NCI-H1436 treated with DMSO at 0.1 percent for 48 hours (cell line): ENCODE measurements at places on chromosomes 2 and 18.

GRCh38 chr2:523698-524270, 153.4 kb downstream of the TMEM18 start:
- no peak for DNase-seq

GRCh38 chr2:140910683-140911082, 1220.1 kb downstream of the LRP1B start:
- no peak for DNase-seq

GRCh38 chr2:217249121-217250012, 389.5 kb upstream of the TNP1 start:
- peak; percentile 67 for DNase-seq

DNA sequence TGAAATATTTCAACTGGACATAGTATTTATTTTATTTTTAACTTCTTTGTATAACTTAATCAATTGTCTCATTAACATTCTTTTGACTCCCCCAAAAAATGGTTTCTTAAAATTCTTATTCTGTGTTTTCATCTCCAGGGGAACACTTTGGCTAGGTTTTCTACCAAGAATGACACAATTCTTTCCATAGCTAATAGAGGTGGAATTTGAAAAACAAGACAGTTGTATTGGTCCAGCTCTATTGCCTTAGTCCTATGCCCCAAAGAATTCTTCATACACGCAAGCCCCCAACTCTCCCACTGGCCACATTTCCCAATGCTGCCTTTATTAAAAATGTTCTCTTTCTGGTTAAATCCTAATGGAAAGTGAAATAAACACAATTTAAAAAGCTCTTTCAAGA, 104.7 kb upstream of the PKDCC start:
- no peak for DNase-seq

DNA sequence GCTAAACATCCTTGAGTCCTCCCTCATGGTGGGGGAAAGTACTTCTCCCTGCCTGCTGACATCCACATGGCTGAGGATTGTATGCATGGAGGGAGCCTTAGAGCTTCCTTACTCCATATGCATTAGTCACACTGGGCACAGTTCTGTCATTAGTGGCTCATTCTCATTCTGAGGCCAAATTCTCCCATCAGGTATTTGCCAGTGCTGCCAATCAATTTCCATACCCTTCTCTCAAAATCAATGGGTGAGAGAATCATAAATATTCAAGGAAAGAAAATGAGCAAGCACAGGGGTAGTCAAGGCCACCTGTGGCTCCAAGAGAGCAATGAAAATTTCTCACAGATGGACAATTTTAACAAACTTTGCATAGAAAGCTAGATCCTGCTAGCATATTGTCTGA, 422.6 kb upstream of the SETBP1 start:
- no peak for DNase-seq

- peak; percentile 70 for DNase-seq
These were observed 41.4 kb upstream of the RNU4ATAC start for GRCh38 chr2:121489284-121489683.

GRCh38 chr2:159497847-159498246, 118.5 kb downstream of the BAZ2B start:
- DNase-seq: peak; percentile 61

DNA sequence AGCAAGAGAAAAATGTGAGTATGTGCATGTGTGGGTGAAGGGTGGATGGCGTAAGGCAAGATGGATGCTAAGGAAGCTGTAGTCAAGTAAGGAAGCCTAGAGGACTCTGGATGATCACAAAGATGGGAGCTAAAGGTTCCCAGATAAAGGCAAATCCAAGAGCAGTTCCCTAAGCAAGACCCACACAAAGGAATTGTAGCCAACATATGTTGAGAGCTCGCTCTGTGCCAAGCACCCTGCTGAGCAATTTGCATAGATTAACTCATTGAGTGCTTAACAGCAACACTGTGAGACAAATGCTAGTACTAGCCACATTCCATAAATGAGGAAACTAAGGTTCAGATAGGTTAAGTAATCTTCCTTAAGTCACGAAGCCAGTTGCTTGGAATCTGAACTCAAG, 132.6 kb downstream of the C1D start:
- DNase-seq: no peak

GRCh38 chr2:216426166-216426777, 14.0 kb downstream of the SMARCAL1 start:
- no peak for DNase-seq

DNA sequence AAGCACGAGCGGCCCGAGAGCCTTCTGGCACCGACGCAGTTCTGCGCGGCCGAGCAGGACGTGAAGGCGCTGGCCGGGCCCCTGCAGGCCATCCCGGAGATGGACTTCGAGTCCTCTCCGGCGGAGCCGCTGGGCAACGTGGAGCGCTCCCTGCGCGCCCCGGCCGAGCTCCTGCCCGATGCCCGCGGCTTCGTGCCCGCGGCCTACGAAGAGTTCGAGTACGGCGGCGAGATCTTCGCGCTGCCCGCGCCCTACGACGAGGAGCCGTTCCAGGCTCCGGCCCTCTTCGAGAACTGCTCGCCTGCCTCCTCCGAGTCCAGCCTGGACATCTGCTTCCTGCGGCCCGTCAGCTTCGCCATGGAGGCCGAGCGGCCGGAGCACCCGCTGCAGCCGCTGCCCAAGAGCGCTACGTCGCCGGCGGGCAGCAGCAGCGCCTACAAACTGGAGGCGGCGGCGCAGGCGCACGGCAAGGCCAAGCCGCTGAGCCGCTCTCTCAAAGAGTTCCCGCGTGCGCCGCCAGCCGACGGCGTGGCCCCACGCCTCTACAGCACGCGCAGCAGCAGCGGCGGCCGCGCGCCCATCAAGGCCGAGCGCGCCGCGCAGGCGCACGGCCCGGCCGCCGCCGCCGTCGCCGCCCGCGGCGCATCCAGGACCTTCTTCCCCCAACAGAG, 70.4 kb downstream of the ARHGEF33 start:
- DNase-seq: no peak

DNA sequence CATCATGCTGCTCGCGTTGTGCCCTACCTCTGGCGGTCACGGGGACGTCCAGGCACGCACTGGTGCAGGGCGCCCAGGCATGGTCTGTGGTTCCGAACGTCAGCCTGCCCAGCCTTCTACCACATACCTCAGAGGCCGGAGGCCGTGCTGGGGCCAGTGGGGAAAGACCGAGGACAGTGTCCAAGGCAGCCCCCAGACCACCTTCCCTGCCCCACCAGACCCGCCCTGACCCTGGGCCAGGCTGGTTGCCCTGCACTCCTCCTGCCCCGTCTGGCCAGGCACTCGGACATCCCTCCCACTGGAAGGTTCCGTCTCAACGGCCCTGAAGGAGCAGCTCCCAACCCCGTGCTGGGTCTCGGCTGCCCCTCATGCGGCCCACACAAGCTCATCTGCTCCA, 32.8 kb downstream of the SLC66A2 start:
- DNase-seq: no peak

DNA sequence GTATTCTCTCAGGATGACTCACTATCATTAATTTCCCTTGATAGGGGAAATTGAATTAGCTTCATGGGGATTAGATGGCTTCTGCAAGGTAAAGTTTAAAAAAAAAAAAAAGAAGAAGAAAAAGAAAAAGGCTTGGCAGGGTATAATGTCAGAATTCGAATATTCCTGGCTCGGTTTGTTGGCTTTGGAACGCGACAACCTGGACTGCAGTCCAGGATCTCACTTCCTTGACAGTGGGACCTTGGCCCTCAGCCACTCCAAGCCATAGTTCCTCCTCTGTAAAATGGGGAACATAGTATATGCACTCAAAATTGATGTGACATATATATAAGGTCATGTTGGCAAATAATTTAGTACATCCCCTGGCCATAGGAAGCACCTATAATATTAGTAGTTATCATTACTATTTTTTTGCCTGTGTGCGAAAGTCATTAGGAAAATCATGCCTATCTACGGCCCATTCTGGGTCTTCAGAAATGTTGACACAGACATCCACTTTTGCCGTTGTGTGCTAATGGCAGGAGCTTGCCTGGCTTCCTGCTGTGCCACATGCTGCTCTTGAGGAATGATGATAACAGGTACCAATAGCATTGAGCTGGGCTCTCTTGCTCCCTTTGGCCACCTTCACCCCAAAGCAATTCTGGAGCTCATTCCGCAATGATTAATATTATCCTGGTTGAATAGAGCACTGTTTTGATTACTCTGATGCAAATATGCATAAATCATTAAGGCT, 97.9 kb downstream of the MTCL1 start:
- no peak for DNase-seq

GRCh38 chr2:221527776-221528309, 44.3 kb downstream of the EPHA4 start:
- DNase-seq: no peak

DNA sequence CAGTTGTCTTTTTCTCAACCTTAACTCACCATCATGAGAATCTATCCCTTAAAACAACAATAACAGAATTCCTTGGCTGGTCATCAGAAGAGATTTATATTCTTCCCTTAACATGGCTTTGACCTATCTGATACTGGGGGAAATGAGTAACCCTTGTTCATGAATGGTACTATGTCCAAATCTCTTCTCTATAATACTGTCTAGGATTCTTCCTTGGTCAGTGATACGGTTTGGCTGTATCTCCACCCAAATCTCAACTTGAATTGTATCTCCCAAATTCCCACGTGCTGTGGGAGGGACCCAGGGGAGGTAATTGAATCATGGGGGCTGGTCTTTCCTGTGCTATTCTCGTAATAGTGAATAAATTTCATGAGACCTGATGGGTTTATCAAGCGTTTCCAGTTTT, 282.0 kb upstream of the SIX2 start:
- DNase-seq: no peak

DNA sequence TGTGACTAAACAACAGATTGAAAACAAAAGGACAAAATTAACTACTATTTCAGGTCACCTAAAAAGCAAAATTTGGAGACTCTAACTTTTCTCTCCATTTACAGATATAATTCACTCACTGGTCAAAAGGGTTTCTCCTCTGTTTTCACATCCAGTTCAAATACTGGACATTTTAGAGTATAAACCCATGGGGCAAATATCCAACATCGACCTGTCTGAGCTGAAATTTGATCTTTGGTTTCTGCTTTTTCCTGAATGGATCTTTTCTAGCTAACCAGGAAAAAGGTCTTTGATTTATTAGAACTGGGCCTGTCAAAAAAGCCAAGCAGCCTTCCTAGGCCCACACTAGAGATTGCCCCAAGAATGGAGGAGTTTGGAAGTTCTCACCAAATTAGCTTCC, 69.3 kb upstream of the SATB2 start:
- no peak for DNase-seq

GRCh38 chr2:9703085-9703678, 72.4 kb upstream of the YWHAQ start:
- DNase-seq: no peak

- DNase-seq: no peak
These were observed 123.9 kb downstream of the ZFP36L2 start for GRCh38 chr2:43102366-43103092.

GRCh38 chr18:33870059-33870458, 292.0 kb downstream of the ASXL3 start:
- no peak for DNase-seq

DNA sequence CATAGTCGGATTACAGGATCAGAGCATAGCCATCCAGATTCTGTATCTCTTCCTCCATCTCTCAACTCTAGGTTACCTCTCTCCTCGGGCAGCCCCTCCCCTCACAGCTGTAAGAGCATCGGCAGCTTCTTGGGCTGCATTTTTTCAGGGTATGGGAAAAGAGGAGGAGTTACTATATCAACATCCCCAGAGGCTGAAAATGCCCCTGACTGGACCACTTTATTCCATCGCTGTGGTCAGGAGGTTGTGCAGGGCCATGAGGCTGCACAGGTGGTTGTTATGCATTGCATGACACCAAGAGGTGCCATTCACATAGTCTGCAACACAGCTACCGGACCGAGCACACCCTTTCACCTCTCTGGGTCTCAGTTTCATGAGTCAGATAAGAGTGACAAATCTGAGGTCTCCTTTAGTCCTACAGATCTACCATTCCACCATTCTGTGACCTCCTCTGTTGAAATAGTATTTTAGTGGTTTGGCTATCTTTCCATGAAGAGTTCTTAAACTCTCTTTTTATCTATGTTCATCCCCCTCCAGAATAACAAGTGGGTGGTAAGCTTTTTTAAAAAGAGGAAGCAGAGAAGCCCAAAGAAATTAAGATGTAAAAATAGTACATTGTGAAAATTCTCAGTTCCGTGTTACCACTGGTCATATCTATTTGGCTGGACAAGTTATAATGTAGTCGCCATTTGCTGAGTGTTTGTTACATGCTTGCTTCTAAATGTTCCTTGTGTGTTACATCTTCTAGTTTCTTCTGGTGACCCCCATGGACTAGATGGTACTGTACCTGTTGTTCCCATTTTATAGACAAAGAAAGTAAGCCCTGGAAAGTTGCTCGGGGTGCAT, 56.6 kb upstream of the SLC1A4 start:
- no peak for DNase-seq

DNA sequence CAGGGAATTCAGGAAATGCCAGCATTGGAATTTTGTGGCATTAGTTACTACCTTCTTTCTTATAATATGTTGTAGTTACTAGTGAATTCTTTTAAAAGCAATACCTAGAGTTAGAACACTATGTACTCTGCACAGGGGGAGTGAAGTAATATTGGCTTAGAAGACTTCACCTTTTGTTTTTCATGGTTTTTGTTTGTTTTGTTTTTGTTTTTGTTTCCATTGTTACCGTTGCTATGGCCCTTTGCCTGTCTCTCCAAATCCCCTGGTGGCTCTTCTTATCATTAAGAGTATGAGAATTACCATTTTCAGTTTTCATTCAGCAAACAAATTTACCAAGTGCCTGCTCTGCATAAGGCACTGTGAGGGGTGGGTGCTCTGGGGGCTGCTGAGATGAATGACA, 160.1 kb downstream of the HAUS1 start:
- DNase-seq: no peak

GRCh38 chr2:73289304-73289703, 4.0 kb downstream of the EGR4 start:
- no peak for DNase-seq

DNA sequence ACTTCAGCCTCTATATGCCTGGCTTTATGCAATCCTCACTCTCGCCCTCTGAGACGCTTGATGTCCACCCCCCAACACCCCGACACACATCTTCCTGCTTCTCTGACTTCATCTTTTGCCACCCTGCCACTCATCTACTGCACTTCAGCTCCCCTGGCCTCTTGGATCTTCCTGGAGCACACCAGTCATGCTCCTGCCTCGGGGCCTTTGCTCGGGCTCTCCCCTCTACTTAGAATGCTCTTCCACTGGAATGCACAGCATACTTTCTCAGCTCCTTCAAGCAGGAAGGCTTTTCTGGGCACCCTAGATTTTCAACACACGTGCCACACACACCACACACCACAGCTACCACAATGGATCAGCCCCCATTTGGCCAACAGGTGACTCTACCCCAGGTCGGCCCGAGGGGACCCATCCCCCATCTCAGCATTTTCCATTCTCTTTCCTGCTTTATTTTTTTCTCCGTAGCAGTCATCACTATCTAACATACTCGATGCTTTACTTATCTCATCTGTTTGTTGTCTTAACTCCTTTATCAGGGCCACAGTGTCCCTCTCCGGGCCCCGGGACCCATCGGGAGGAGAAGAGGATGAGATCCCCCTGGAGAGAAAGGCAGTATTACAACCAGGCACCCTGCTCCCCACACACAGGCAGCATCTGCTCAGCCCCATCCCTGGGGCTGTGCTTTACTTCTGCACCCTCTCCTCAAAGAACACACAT, 2.3 kb downstream of the RUFY4 start:
- DNase-seq: no peak
